Stimulated activated CD4-positive, alpha-beta T cell treated with anti-CD3 and anti-CD28 coated beads, Interleukin-2, amount 100 ng/mL, for 24 hours (primary cell): ENCODE measurements at places on chromosomes 7 and 10.

- no peak for DNase-seq
These were observed 9.7 kb upstream of the GARS1 start for GRCh38 chr7:30584965-30585364.

GRCh38 chr7:132446260-132446659, 130.0 kb downstream of the PLXNA4 start:
- no peak for DNase-seq

- DNase-seq: no peak
These were observed 243.1 kb upstream of the AOAH start for GRCh38 chr7:36967387-36967786.

DNA sequence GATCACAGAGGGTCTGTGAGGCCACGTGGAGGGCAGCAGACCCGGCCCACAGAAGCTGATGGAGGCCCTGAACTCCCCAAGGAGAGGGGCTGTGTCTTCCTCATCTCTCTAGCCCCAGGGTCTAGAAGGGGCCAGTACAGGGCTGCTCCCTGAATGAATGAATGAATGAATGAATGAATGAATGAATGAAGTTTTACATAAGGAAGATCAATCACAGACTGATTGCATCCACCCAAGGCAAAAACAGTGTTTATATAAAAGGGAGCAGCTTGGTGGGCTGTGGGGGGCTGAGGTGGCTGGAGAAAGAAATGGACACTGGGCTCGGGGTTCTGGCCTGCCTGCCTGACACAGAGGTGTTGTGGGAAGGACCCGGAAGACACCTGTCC, 4.9 kb upstream of the NSUN5 start:
- no peak for DNase-seq

DNA sequence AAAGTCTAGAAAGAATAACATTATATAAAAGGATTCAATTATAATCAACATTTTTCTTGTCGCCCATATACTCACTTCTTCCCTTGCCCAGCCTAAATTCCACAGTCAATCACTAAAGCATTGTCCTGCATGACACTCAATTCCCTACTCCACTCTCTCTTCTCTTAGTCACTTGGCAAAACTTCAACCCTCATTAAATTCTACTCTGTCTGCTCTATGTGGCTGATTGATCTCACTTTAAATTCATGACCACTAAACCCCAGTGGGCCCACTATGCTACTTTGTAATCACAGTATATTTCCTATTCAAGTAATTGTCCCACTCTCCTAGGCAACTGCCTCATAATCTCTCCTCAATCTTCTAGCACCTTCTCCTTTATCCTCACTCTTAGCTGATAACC, 54.1 kb downstream of the MTERF1 start:
- DNase-seq: no peak
